GM23338 (cell line): ENCODE measurements at places on chromosomes 13 and 19. TPM values are rescaled to one million over a fixed set of nuclear protein-coding genes. Genes with fewer than 3 reads are reported as not detected.

Gene PRSS57
- polyA plus RNA-seq: 0.21 and 0.34 TPM in 2 replicates

Gene CACNG8
- polyA plus RNA-seq: 2.2 TPM in 2 replicates

Gene BORA
- 9.1 and 12.0 TPM in 2 replicates for polyA plus RNA-seq

DNA sequence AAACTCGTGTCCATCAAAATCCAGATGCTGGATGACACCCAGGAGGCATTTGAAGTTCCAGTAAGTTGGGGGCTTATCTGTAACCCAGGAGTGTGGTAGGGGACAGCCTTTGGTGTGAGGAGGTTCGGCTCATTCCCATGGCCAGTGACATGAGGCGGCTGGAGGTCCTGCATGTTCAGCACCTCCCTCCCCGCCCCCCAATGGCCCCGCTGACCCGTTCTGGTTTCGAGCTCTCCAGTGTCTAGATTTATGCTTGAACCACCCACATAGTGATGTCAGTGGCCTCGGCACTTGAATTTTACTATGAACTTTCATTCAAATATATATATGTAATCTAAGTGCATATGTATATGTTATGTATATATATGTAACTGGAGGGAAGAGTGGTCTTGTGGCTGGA, 36.3 kb upstream of the RNF113B start:
- no peak for DNase-seq

GRCh38 chr19:33175156-33175782, 18.9 kb upstream of the LRP3 start:
- no peak for DNase-seq

DNA sequence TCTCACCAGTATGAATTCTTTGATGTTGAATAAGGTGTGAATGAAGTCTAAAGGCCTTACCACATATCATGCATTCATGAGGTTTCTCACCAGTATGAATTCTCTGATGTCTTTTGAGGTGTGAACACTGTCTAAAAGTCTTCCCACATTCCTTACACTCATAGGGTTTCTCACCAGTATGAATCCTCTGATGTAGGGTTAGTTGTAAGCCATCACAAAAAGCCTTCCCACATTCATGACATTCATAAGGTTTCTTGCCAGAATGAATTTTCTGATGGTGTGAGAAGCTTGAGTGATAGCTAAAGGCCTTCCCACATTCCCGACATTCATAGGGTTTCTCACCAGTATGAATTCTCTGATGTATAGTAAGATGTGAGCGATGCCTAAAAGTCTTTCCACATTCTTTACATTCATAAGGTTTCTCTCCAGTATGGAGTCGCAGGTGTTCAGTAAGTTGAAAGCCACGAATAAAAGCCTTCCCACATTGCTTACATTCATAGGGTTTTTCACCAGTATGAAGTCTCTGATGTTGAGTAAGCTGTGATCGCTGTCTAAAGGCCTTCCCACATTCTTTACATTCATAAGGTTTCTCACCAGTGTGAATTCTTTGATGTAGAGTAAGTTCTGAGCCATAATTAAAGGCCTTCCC, 27.7 kb downstream of the ZNF461 start:
- peak; percentile 2 for DNase-seq

- no peak for DNase-seq
Measured at GRCh38 chr19:3346677-3347353, 19.6 kb upstream of the NFIC start.
